Mesendoderm (in vitro differentiated cells): ENCODE measurements at places on chromosomes 5 and 9.

DNA sequence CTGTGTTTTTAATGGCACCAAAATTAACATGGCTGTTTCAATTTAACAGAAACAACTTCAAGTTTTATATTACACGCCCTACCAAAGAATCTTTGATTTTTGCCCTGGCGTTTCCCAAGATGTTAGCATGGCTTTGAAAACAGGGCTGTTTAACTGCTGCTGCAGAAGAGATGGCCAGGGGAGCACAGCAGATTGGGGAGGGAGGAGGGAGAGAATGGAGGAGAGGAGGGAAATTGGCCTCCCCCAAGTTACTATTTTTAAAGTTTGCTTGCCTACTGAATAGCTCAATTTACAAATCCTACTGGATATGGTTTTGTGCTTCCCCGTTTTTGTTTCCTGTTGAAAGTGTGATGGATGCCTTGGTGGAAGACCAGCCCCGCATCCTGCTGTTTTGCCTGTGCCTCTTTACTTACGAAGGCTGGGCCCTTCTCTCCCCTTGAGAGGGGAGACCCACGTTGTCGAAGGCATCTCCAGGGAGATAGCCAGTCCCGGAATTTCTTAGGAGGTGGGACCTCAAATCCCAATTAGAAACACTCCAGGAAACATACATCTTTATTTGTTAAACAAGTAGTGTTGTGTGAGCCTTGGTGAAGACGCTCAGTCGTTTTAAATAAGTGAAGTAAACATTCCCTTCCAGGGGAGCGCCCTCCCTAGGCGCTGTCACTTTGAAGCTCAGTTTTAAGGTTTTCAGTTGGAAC, 98.6 kb downstream of the AOPEP start:
- peak; percentile 49 for DNase-seq

DNA sequence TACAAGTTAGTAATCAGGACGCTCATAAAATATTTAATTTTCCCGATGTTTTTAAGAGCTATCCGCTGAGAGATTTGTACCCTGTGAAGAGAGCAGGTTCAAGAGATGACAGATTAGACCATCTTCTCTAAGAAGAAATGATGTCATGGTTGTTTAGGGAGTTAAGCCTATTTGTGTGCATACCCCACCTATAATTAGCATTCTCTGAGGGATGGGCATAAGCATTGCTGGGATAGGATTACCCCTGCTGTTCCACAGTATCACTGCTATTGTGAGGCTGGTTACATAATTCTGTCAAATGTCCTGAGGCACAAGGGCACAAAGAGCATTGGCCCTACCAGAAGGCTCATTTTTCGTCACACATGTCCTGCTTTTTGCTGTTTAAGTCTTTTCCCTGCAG, 687.0 kb downstream of the CETN3 start:
- DNase-seq, result peak; percentile 28

DNA sequence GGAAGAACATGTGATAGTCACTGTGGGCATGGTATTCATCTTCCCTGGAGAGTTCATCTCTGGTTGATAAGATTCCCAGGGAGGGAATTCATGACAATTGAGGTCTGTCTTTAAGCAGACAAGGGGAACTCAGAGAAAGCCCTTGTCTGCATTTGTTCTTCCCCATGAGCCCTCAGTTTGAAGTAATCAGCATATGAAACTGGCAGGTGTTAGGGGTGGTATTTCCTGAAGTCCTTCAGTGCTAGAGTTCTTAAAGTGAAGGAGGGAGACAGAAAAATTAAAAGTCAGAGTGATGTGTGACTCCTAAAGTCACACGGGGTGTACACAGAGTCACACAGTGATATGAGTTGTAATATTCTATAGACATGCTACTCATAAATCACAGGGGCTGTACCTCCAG, 60.6 kb upstream of the SYK start:
- DNase-seq, result no peak

- no peak for DNase-seq
These were observed 41.3 kb downstream of the TMEM174 start for GRCh38 chr5:73214306-73214705.

DNA sequence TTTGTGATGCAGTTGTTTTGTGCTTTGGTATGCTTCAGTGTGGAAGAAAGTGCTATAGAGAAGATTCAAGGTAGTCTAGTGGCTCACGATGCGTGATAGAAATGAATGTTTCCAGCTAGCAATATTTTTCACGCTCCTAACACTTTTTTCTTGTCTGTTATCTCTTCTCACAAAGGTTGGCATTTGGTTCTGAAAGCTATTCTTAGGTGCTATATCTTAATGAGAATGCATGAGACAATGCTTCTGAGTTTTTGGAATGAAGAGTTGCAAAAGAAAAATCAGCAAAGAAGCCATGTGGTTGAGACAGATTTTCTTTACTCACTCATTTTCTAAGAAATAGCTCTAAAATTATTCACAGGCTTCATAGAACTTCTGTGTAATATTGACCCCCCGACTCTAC, 122.6 kb downstream of the PDE8B start:
- DNase-seq, result no peak

DNA sequence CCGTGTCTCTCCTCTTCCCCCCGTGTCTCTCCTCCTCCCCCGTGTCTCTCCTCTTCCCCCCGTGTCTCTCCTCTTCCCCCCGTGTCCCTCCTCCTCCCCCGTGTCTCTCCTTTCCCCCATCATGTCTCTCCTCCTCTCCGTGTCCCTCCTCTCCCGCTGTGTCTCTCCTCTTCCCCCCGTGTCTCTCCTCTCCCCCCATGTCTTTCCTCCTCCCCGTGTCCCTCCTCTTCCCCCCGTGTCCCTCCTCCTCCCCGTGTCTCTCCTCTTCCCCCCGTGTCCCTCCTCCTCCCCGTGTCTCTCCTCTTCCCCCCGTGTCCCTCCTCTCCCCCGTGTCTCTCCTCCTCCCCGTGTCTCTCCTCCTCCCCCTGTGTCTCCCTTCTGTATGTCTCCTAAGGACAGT, 12.8 kb upstream of the RNU6ATAC start:
- DNase-seq, result no peak

- DNase-seq, result no peak
These were observed 715 bp upstream of the LEAP2 start for GRCh38 chr5:132872788-132873118.

GRCh38 chr5:9617221-9617620, 12.9 kb downstream of the TAS2R1 start:
- DNase-seq, result peak; percentile 87

DNA sequence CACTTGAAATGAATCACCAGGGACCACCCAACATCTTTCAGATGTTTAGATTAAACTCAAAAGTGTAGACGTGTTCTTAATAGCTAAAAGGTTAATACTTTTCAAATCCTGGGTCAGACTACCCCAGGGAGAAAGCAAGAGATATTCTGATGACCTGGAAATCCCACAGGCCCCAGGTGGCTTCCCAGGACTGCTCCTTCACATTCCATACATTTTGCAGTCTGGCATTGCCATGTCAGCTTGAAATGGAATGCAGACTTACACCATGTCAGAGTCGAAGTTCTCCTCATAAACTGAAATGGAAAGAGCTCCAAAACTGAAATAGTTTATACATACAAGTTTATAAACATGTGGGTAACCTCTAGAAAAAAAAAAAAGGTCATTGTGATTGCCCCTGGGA, 61.5 kb downstream of the TMEM167A start:
- DNase-seq, result peak; percentile 85

DNA sequence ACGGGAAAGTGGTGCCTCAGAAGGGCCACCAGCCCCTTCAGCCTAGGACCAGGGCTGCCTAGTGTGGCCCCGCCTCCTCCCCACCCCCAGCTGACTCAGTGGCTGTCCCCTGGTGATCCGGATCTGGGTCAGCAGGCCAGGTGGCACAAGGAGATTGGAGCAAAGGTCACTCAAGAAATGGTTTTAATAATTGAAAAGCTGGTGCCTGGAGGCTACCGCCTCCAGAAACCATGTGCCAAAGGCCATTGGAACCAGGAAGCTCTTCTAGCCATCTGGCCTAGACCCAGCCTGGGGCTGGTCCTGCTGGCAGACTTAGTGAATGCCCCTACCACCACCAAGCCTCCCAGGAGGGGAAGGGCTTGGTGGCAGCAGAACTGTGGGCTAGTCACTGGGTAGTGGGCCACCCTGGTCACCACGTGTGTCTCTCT, 1.5 kb downstream of the ST6GALNAC4 start:
- no peak for DNase-seq

DNA sequence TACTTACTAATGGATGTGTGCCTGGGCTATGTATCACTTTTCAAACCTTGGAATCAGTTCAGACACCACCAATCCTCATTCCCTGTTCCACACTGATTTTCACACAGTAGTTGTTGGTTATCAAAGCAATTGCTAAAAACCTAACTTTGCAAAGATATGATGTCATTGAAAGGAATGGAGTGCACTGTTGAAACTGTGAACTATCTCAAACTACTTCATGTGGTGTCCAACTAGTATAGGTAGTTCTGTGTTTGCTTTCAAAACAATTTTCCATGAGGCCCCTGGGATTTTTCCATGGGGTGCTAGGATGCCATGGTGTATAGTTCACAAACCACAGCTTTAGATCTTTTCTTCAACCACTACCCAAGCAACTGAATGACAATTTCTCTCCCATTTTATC, 17.8 kb downstream of the INIP start:
- DNase-seq, result no peak

DNA sequence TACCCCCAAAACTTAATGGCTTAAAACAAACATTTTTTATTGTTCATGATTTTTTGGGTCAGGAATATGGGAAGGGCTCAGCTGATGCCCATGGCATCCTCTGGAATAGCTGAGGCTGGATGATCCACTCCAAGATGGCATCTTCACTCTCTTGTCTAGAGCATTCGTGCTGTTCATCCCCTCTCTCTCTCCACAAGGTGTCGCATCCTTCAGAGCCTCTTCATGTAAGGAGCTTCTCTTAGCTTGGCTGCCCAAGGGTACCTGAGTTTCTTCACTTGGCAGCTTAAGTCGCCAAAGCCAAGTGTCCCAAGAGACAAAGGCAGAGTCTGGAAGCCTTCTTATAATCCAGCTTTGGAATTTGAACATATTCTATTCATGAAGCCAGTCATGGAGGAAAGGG, 294.7 kb downstream of the CHSY3 start:
- peak; percentile 79 for DNase-seq

DNA sequence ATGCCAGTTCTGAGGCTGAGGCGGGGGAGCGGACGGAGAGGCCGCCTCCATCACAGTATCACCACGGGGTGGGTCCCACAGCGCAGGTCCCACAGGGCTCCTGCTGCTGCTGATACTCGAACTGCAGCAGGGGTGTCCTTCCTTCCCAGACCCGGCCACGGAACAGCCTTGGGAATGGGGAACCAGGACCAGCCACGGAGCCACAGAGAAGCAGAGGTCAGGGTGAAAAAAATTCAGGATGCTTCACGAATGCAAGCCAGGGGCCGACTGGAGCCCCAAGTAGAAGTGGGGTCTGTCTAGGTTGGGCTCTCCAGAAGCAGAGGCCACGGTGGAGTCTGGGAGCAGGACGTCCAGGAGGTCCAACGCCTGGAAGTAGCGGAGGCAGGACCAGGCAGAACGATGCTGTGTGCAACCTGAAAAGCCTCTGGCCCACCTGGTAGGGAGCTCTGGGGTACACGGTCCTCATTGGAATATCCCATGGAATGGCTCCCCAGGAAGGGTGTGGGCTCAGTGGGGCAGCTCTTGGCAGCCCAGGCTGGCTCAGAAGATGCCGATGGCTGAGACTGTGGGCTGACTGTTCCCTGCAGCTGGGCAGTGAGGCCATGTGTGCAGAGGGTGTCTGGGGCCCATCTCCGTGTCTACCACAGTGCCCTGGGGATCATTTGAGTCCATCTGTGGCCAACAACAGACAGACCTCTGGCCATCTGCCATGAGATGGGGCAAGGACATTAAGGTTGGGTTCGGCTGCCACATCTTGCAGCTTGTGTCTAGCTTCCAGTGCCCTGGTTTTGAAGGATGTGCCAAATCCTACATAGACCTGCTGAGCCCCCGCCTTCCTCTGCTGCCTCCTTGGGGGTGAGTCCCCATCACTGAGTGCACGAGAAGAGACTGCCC, 66.9 kb upstream of the FCN1 start:
- DNase-seq, result no peak

GRCh38 chr9:3962971-3963642, 336.8 kb downstream of the GLIS3 start:
- no peak for DNase-seq

- no peak for DNase-seq
These were observed 114.7 kb downstream of the ST8SIA4 start for GRCh38 chr5:100788417-100788816.

GRCh38 chr9:84856181-84856632, 186.7 kb downstream of the NTRK2 start:
- no peak for DNase-seq

GRCh38 chr9:95307538-95307937, 10.0 kb downstream of the FANCC start:
- no peak for DNase-seq

- no peak for DNase-seq
These were observed 354 bp downstream of the NCBP1 start for GRCh38 chr9:97633859-97634490.

DNA sequence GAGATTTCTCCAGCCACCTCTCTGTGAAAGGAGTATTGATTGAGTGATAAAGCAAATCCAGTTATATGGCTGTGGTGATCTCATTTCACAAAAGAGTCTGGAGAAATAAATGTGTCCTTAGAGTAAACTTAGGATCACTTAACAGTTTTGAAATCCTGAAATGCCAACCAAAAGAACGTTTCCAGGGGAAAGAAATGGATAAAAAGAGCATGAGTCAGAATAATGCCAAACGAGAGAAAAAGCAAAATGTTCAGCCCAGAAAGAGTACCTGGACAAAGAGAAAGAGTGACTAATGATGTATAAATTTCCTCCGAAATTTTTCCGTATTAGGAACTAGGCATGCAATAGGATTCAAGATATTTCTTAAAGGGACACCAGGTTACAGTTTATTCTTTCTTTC, 463.1 kb upstream of the CDH10 start:
- no peak for DNase-seq
